ENCODE measurements at places on chromosomes 7 and 10. TPM values are rescaled to one million over a fixed set of nuclear protein-coding genes. Genes with fewer than 3 reads are reported as not detected.
A peak's percentile ranks its signal among the peaks of the same experiment; 100 is the strongest.

GRCh38 chr7:7479275-7479805 lies 56.3 kb downstream of the COL28A1 start:
- no peak for DNase-seq

- no peak for DNase-seq
Observed at GRCh38 chr7:74193054-74193453, 16.8 kb upstream of the LAT2 start.

DNA sequence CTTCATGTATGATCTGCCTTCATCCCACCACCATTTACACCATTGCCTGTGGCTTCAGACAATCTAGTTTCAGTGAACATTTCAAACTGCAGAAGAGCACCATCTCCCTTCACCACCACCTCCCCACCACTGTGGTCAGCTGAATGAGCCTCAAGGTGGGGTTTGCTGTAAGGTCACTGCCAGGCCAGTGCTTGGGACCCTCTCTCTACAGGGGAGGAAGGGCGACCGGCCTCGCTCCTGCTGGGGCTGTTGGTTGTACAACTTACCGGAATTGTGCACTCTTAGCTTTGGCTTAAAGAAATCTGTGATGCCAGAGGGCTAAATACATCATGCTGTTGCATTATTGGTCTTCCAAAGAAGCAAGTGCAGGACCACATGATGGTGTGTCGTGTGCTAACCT lies 26.6 kb downstream of the PFKP start:
- no peak for DNase-seq

- no peak for DNase-seq
Observed at GRCh38 chr7:70667406-70667805, 464.5 kb upstream of the GALNT17 start.

- no peak for DNase-seq
Observed at GRCh38 chr7:150365673-150366398, 2.8 kb upstream of the REPIN1 start.

DNA sequence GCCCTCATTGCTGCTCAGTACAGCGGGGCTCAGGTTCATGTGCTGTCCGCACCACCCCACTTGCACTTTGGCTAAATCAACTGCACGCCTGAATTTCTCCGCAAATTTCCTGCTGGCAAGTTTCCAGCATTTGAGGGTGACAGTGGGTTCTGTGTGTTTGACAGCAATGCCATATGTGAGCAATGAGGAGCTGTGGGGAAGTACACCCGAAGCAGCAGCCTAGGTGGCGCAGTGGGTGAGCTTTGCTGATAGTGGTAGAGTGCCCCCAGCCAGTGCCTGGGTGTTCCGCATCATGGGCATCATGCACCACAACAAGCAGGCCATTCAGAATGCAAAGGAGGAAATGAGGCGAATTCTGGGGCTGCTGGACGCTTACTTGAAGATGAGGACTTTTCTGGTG lies 103.9 kb upstream of the POT1 start:
- no peak for DNase-seq

GRCh38 chr7:144957998-144958397 lies 122.1 kb upstream of the TPK1 start:
- DNase-seq = no peak

DNA sequence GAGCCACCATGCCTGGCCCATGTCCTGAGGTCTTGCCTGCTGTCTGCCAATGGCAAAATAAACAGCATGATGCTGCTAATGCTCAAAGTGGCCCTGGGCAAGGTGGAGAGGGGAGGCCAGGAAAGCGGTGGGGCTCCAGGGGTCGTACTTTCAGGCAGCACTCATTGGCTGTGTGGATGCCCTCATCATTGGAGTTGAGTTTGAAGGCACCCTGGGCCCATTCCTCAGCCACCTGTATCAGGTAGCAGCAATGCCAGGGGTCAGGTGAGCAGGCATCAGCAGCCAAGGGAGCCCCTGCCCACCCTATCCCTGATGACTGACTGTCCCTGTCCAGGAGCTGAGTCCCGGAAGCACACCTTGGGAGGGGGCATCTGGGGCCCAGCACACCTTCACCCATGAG lies 902.5 kb upstream of the ZNF722 start:
- no peak for DNase-seq

DNA sequence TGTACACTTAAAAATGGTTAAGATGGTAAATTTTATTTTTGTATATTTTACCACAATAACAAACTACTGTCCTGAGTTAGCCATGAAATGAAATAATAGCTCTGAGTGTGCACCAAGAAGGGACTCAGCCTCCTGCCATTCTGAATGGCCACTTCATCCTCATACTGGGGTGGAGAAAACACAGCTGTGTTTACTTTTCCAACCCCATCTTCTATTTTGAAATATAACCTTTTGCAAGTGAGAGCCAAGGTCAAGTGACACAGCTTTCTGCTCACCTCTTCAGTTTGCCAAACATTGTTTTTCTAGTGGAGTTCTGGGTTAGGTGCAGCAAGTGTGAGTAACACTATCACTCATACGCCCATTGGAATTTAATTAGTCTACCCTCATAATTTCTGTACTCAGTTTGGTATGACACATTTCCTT lies 107.4 kb upstream of the GLCCI1 start:
- peak; percentile 32 for DNase-seq

The NXPH1 gene
- 0.25 TPM for polyA plus RNA-seq

DNA sequence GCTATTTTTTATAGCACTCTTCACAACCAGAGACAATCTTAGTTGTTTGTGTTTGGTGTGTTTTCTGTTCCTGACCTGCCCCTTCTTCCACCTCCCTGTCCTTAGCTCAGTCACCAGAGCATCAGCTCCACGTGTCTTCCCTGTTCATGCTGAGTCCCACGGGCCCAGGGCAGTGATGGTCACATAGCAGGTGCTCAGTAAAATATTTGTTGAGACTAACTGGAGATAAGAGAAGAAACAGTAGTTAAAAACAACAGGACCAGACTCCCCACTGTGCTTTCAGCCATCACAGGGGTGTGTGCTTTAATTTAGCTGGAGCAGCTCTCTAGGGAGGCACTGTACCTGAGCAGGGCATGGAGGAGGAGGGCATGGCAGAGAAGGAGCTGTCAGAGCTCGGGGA lies 307.3 kb upstream of the ZNF32 start:
- DNase-seq = no peak

The FAM204A gene
- 88.1 TPM for polyA plus RNA-seq

The ZNF117 gene
- polyA plus RNA-seq = 90.1 TPM

The SRGN gene
- polyA plus RNA-seq = 10.7 TPM

DNA sequence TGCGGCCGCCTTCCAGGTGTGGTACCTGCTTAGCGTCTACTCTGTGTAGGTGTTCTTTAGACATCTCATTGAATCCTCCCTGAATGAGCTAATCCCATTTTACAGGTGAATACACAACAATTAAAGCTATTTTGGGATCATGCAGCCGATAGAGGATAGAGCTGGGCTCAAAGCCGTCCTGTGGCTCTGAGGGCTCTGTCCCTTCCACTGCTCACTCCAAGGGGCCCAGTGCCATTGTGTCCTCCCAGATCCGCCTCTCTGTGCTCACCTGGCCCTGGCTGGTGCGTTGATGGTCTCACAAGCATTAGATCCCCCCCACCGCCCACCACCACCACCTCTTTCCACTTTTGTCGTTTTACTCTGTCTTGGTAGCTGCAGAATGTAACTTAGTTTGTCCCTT lies 13.1 kb downstream of the NPTX2 start:
- no peak for DNase-seq

The MRLN gene
- polyA plus RNA-seq = 0.48 TPM

The FZD1 gene
- 53.5 TPM for polyA plus RNA-seq

The GRM3 gene
- polyA plus RNA-seq = 0.13 TPM

DNA sequence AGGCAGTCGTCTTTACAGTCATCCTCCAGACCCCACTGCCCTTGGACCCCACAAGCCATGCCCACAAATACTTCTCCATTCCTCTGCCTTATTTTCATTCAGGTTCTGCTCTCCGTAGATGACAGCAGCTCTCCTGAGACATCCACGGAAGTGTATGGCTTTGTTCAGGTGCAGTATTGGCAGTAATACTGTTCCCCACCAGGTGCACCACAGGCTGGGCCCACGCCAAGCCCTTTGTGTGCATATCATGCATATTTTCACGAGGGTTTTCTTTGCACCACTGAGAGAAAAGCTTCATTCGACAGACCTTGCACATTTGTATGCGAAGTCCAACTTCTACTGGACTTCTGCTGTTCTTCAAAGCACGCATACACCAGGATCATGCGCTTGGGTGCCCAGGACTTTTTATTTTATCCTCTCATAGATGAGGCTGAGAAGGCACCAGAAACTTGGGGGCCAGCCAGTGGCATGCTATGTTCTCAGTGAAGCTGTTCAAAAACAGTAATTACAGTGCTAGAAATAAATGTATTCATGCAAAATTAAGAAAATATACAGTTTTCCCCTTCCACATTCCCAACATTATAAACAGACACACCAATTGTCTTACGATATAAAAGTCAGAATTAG lies 37.8 kb upstream of the PITRM1 start:
- no peak for DNase-seq
